ENCODE measurements at places on chromosomes 2 and 18.

DNA sequence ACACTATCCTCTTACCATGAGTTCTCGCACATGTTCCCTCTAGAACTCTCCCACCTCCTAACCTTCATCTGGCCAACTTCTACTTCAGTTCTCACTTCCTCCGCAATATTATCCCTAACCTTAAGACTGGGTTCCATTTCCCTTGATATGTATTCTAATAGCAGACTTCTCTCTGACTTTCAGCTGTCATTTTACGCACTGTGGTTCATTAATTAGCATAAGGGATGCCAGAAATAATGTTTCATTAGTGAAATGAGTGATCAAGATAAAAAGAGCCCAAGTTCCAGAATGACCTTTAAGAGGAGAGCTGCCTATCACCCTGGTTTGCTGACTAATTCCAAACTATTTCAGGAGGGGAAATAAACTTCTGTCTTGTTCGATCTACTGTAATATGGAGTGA is 108.6 kb upstream of the CCDC150 start:
- H3K36me3 ChIP-seq: no peaks in the 10 kb centered on the region
- H3K27ac ChIP-seq: no peak overlapping the region
- no peaks in the 10 kb centered on the region for H3K4me1 ChIP-seq

DNA sequence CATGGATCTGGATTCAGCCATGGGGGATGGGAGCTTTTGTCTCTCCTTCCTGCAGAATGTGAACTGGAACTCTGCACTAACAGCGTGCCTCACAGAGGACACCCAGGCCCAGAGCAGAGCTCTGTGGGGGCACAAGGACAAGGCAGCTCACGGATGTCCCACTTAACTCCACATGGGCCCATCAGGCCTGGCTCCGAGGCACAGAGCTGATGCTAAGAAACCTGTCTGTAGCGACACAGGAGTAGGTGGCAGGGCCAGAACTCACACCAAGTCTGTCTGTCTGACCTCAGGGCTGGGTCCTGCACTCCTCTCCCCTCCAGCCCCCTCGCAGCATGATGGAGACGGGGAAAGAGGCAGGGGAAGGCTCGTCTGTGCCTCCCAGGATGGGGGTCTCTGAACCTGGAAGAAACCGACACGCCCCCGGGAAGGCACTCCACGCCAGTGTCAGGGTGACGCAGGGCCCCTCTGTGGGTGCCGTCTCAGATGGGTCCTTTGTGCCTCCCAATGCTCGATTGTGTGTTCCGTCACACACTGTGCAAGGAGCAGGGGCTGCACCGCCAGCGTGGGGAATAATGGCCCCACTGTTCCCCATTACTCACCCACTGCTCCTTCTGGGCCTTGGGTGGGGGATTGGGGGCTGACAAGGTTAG is 36.6 kb downstream of the FAM178B start:
- H3K36me3 ChIP-seq: no peaks in the 10 kb centered on the region
- no peak overlapping the region for H3K4me3 ChIP-seq
- DNase-seq: no peak
- H3K27me3 ChIP-seq: no peaks in the 10 kb centered on the region
- H3K27ac ChIP-seq: no peak overlapping the region

GRCh38 chr2:46268196-46268595 is 29.0 kb upstream of the EPAS1 start:
- DNase-seq: no peak
- H3K27ac ChIP-seq: no peak overlapping the region
- H3K27me3 ChIP-seq: no peaks in the 10 kb centered on the region
- H3K36me3 ChIP-seq: no peaks in the 10 kb centered on the region
- H3K4me3 ChIP-seq: no peak overlapping the region

- DNase-seq: no peak
- no peak overlapping the region for H3K27ac ChIP-seq
- no peaks in the 10 kb centered on the region for H3K4me1 ChIP-seq
- H3K27me3 ChIP-seq: no peaks in the 10 kb centered on the region
- H3K36me3 ChIP-seq: no peaks in the 10 kb centered on the region
Measured at GRCh38 chr18:26403491-26403890, 144.9 kb downstream of the KCTD1 start.
